ENCODE measurements at places on chromosomes 12 and 14.

- no peak for DNase-seq
Observed at GRCh38 chr12:29455087-29455486, 42.4 kb downstream of the OVCH1 start.

DNA sequence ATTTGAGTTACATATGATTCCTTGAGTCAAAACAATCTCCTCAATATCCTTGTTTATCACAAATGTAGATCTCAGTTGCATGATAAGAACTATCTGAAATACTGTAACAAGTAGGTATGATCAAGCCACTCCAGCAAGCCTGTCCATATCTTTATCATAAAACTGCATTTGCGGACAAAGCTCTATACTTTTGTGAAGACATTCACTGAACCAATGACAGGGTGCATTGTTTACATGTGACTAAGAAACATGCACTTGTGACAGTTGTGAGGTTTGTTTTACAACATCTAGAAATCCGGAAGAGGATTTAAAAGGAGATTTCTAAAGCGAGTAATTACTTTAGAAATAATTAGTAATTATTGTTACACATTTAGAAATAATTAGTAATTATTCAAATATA is 111.7 kb downstream of the PPP2R5E start:
- DNase-seq: no peak

GRCh38 chr12:24083838-24084237 is 134.4 kb upstream of the SOX5 start:
- no peak for DNase-seq

DNA sequence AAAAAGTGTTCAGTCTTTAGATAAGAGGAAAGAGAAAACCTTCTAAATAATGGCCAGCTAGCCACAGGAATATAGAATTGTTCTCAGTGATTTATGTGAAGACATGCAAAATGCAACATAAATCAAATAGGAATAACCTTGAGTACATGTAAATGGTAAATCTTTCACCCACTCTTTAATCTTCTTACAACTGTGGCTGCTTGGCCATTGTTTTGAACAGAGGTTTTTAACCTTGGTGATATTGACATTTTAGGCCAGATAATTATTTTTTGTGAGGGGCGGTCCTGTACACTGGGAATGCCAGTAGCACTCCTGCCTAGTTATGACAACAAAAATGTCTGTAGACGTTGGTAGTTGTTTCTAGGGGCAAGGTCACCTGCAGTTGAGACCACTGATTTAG is 479.9 kb upstream of the NOVA1 start:
- no peak for DNase-seq

- DNase-seq: no peak
Observed at GRCh38 chr12:128843538-128843937, 9.7 kb upstream of the GLT1D1 start.

GRCh38 chr12:8028267-8028666 is 4.2 kb upstream of the FOXJ2 start:
- no peak for DNase-seq
